Stimulated activated CD8-positive, alpha-beta memory T cell treated with anti-CD3 and anti-CD28 coated beads, Interleukin-4, amount 100 ng/mL, for 1 hour (primary cell): ENCODE measurements at places on chromosomes 3 and 15.

GRCh38 chr3:106560451-106560966 lies 691.7 kb upstream of the CBLB start:
- DNase-seq, result no peak

DNA sequence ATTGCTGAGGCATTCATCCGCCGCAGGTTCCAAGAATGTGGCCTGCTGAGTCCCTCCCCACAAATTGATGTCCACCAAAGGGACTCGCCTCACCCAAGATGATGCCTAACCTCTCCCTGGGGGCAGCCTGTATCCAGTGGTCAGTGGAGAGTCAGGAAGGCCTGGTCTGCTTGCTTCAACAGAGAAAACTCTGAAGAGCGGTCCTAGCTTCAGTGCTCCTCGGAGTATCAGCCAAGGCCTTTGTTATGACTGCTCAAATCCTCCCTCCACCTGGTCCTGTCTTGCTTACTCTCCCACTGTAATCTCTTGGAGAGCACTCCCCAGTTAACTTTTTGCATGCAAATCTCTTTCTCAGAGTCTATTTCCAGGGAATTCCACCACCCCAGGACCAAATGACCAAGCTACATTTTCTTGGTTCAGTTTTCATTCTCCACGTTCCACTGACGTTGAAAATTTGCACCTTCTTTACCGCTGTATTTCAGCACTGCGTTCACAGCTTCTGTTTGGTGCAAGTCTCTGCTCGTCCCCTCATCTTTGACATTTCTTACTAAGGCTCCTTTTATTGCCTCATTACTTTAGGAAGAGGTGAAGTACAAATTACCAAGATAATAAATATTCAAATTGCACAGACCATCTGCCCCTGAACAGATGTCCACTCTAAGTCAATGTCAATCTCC lies 22.3 kb downstream of the CMTM7 start:
- DNase-seq, result no peak

GRCh38 chr3:184145111-184145524 lies 10.0 kb downstream of the EIF2B5 start:
- no peak for DNase-seq

GRCh38 chr3:112027826-112028225 lies 6.7 kb upstream of the TMPRSS7 start:
- no peak for DNase-seq

GRCh38 chr3:125141596-125142419 lies 70.7 kb downstream of the SLC12A8 start:
- DNase-seq, result peak; percentile 43

DNA sequence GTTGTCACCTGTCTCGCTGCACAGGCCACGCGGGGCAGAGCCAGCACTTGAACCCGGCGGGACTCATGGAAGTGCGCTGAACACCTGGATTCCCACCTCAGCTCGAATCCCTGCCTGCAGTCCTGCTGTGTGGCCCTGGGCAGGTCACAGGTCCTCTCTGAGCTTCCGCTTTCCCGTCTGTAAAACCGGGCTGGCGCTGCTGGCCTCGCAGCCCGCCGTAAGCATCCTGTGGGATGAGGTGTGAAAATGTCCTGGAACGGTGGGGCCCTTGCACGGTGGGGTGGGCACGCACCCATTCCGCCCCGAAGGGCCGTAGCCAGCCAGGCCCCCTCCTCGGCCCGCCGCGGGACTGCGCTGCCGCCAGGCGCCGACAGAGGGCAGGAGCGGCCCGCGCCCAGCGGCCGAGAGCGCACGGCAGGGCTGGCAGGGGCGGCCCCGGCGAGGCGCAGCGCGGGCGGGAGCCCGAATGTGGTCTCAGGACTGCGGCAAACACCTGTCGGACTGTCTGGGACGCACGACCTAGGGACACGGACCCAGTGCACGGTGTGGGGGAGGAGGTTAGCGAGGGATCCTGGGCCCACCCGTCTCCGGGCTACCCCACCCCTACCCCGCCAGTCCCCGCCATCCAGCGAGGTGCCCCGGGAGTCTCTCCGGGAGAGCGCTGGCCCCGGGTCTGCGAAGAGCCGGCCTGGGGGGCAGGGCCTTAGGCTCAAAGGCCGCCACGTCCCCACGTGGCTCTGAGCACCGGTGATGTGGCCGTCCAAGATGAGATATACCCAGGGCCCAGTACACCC lies 40.4 kb downstream of the DNAJB8 start:
- DNase-seq, result no peak

DNA sequence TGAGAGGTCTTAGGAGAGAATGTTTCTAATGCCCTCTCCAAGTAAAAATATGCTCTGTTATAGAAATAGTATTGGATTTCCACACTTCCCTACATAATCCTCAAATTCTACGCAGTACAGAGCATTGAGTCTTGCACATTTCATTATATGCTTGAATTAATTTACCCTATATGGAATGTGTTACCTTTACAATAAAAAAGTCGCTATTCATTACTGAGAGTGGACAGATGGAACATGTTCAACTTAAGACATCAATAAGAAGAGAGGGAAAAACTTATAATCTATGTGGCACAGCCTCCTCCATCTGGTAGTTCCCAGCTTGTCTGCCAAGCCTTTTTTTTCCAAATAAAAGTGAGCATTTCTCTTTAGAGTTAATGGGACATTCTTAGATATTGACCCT lies 417.9 kb downstream of the MECOM start:
- no peak for DNase-seq

DNA sequence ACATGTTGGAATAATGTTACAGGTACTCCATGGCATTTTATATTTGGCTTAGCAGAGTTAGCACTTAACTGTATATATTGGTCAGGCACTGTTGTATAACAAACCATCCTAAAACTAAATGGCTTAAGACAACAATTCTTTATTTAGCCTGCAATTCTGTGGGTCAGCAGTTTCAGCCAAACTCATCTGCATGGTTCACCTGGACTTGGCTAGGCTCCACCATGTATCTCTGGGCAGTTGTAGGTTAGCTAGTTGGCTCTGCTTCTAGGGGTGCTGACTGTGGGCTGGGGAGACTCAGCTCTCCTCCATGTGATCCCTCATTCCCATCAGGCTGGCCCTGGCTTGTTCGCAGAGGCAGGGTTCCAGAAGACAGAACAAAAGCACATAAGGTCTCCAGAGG lies 34.4 kb downstream of the RARB start:
- DNase-seq, result no peak

- no peak for DNase-seq
Observed at GRCh38 chr3:169454823-169455222, 208.7 kb downstream of the MECOM start.

DNA sequence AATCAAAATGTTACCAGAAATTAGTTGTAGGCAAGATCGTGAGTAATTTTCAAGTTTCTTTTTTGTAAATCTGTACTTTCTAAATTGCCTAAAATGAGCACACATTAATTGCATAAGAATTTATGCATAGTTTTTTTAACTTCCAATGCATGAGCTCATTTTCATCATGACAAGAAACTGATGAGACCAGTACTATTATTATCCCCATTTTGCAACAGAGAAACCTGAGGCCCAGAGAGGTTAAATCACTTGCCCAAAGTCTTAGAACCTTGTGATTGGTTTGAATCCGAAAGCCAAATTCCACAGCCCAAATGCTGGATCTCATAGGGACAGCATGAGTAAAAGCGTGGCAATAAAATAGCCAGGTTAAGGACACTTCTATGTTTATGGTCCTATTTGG lies 274.7 kb downstream of the ERC2 start:
- DNase-seq, result no peak

DNA sequence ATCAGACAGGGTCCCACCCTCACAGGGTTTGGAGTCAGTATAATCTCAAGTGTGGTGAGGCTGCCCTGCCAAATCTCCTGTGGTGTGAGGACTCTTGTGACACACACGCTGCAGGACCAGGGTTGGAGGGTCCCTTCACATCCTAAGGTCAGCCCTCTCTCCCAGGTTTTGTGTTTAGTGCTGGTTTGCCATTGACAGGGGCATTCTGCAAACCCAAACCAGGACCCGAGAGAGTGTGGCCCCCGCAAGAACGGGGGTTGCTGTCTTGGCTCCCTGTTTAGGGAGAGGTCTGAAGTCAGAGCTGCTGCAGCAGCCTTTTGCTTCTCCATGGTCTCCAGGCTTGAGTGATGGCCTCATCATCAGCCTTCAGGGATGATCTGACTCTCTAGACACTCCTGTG lies 14.7 kb downstream of the FAM107A start:
- DNase-seq, result no peak

DNA sequence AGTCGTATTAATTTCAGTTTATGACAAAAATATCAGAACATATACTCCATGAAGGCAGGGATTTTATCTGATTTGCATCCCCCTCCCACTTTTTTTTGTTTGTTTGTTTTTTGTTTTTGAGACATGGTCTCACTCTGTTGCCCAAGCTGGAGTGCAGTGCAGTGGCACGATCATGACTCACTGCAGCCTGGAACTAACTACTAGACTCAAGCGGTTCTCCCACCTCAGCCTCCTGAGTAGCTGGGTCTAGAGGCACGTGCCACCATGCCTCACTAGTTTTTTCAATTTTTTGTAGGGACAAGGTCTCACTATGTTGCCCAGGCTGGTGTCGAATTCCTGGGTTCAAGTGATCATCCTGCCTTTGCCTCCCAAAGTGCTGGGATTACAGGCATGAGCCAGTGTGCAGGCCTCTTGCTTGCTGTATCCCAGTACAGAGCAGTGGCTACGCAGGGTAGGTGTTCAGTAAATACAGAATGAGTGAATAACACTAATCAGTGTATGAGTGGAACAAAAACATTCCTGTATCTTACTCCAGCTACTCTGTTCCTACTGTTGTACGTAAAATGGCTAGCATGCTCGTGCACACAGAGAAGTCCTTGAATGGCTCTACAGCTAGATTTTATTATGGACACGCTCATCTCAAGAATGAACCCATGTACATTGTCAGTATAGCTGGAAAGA lies 272.4 kb downstream of the FOXP1 start:
- no peak for DNase-seq

GRCh38 chr3:138687236-138687635 lies 78.7 kb downstream of the FAIM start:
- no peak for DNase-seq

GRCh38 chr3:189781415-189781814 lies 150.2 kb downstream of the TP63 start:
- DNase-seq, result no peak

- no peak for DNase-seq
Observed at GRCh38 chr3:56823421-56823926, 21.7 kb upstream of the ARHGEF3 start.

- DNase-seq, result no peak
Observed at GRCh38 chr3:136982520-136983138, 24.8 kb downstream of the IL20RB start.

DNA sequence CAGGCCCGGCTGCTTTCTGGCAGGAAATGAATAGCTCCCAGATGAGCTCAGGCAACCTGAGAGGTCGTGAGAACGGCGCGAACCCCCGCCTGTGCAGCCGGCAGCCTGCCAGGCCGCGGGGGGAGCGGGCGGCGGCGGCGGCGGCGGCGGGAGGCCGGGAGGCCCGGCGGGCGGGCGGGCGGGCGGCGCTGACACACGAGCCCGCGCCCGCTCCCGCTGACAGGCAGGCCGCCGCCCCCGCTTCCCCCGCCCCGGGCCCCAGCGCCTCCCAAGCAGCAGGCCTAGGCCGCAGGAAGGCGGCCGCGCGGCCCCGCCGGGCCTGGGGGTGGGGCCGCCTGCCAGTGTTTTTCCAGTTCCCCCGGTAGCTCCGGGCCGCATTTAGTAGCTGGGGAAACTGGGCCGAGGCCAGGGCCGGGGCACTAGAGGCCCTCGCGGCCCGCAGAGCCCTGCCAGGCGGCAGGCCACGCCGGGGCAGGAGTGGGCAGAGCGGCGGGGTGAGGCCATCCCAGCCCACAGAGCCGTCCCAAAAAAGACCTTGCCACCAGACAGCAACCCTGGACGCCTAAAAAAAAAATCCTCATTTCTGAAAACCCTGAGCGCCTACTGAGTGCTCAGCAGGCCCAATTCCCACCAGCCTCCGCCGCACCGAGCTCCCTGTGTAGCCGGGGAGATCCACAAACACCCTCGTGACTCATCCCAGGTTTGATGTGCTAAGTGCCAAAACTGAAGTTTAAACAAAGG lies 5.6 kb downstream of the HES1 start:
- no peak for DNase-seq

GRCh38 chr15:98616397-98616796 lies 31.9 kb upstream of the IGF1R start:
- no peak for DNase-seq

- no peak for DNase-seq
Observed at GRCh38 chr15:97076011-97076410, 745.5 kb downstream of the NR2F2 start.

- DNase-seq, result no peak
Observed at GRCh38 chr15:36925653-36926426, 174.5 kb downstream of the MEIS2 start.

- DNase-seq, result no peak
Observed at GRCh38 chr15:81812456-81812855, 233.4 kb downstream of the MEX3B start.

DNA sequence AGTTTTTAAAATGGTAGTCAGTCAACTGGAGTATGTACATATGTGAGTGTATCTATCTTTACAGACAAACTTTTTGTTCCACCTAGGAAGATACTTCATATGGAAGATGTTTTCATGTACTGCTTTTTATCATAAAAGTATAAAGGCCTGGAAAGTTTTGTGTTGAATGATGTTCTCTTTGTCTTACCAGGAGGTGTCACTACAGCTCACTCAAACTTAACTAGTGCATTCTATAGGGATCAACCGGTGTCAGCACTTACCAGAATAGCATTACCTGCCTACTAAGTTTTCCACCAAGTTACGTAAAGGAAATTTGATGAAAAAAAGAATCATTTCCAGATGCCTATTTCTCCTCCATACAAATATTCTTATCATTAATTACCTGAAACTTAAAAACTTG lies 522.6 kb upstream of the SEMA6D start:
- DNase-seq, result no peak

- no peak for DNase-seq
Observed at GRCh38 chr15:87569581-87569980, 687.0 kb downstream of the NTRK3 start.

DNA sequence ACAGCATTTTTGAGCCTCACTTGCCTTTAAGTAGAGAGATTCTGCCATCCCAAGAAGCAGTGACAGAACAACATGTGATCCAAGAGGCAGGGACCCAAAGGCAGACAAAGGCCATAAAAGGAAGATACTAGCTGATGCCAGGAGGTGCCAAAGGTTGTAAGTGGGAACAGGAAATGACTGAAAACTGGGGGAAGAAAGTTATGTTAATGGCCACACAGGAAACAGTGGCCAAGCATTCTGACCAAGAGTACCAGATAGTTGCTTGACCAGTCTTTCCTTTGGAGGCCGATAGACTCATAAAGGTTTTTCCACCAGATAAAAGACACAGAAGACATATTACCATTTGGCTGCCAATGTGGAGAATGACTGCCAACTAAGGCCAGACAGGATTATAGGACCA lies 274.5 kb upstream of the PEX5L start:
- no peak for DNase-seq
